Activated CD4-positive, alpha-beta memory T cell treated with anti-CD3 and anti-CD28 coated beads for 36 hours (primary cell): ENCODE measurements at places on chromosomes 7 and 10.
A peak's percentile ranks its signal among the peaks of the same experiment; 100 is the strongest.

GRCh38 chr10:44650691-44651661 lies 260.2 kb upstream of the TMEM72 start:
- no peak for DNase-seq

- no peak for DNase-seq
These were observed 49.8 kb upstream of the PDZD8 start for GRCh38 chr10:117424883-117425649.

DNA sequence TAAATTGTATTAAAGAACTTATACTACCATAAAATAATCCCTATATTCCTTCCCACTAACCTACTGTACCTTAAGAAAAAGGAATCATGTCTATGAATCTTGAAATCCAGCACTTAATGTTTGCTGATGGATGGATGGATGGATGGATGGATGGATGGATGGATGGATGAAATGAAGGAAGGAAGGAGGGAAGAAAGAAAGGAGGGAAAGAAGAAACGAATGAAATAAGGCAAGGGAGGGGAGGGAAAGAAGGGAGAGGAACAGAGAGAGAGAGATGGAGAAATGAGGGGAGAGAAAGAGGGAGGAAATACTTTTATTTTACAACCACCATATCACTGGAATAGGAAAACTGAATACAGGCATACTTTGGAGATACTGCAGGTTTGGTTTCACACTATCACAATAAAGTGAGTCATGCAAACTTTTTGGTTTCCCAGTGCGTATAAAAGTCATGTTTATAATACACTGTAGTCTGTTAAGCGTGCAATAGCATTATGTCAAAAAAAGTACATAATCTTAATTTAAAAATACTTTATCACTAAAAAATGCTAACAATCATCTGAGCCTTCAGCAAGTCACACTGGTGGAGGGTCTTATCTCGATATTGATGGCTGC lies 219.8 kb downstream of the CHCHD3 start:
- no peak for DNase-seq

GRCh38 chr10:29845166-29845565 lies 210.4 kb upstream of the SVIL start:
- DNase-seq = no peak

DNA sequence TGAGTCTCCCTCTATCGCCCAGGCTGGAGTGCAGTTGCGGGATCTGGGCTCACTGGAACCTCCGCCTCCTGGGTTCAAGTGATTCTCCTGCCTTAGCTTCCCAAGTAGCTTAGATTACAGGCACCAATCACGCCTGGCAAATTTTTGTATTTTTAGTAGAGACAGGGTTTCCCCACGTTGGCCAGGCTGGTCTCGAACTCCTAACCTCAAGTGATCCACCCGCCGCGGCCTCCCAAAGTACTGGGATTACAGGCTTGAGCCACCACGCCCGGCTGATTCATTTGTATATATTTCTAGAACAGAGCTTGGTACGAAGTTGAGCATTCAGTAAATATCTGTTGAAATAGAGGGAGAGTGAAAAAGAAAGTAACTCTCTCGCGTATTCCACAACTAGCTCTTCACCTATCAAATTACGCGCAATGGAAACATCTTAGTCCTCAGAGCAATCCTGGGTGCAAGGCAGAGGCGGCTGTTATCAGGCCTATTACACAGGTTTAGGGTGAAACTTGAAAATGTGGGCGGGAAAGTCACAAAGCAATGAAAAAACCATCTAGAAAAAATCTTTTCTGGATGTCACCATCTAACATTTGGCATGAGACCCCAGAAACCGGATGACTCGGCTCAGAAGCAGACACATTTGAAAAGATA lies 707 bp upstream of the GHITM start:
- peak; percentile 86 for DNase-seq

DNA sequence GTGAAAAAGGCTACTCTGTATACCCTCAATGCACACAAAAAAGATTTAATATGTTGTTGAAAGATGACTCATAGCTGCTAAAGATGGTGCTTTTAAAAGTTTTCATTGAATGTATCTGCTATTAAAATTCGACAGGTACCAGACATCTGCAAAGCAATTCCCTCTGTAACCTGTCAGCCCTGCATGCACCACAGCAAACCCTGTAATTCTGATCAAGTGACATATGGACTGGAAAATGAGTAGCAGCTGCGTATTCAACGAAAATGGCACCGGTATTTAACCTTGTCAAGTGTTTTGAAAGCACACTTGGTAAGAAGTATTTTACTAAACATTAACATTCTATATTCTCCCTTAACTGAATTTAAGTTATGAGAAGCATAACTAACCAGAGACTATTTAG lies 58.2 kb upstream of the PTPRN2 start:
- DNase-seq = no peak

DNA sequence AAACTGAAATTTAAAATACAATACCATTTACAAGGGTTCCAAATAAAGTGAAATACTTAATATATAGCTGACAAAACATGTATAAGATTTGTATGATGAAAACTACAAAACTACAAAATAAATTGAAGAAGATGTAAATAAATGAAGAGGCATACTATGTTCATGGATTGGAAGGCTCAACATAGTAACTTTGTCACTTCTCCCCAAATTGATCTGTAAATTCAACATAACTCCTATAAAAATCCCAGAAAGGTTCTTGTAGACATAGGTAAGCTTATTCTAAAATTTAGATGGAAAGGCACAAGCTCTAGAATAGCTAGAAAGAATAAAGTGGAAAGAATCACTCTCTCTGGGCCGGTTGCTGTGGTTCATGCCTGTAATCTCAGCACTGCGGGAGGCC lies 24.2 kb upstream of the NFKB2 start:
- DNase-seq = no peak

DNA sequence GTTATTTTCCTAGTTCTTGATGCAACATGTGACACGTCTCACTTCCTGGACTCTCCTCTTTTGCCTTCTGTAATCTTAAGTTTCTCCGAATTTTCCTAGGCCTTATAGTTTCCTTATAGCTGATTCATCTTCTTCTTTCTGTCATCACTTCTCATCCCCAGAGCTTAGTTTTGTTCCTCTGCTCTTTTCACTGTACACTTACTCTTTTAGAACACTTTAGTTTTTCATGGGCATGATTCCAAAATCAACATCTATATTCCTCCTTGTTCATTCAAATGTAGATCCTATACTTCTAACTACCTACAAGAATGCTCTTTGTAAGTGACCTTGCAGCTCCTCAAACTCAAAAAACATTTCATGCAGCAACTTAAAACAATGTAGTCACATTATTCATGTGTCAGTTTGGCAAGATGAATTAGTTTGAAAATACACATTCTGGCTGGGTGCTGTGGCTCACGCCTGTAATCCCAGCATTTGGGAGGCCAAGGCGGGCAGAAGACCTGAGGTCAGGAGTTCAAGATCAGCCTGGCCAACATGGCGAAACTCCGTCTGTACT lies 13.1 kb upstream of the SLC26A3 start:
- DNase-seq = no peak

DNA sequence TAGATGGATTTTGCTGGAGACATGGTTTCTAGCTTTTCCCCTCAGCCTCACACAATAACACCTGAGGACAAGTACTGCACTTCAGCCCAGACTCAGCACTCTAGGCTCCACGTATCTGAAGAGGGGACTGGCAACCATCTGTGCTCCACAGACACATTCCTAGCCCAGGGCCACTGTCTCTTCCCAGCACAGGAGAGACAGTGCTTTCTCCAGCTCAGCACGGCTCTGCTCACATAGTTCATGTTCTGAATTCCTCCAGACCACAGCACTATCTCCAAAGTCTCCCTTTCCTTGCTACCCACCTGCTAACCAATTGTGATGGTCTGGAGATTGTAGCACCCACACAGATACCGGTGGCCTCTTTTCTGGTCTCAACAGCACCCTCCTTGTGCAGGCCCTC lies 114.5 kb downstream of the HTR7 start:
- no peak for DNase-seq

GRCh38 chr10:489330-489729 lies 200.1 kb downstream of the DIP2C start:
- no peak for DNase-seq

- no peak for DNase-seq
These were observed 639.9 kb downstream of the TYW1 start for GRCh38 chr7:67636348-67637022.

DNA sequence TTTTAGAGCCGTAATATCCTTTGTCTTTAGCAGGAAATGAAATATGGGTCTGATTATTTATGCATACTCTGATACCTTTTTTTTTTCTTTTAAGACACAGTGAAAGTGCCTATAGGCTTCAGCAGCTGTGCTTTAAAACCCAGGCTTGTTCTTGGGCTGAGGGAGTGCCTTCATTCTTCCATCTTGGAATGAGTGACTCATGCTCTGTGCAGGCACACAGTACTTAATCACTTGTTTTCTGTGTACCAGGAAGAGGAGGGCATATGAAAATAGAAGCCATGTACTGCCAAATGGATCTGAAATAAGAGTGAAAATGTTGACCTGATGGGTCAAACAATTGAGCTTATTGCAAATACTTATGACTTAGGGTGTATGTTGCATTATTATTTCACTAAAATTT lies 12.0 kb downstream of the INPP5F start:
- peak; percentile 33 for DNase-seq

- no peak for DNase-seq
These were observed 49.7 kb downstream of the BZW2 start for GRCh38 chr7:16695621-16696237.

- no peak for DNase-seq
These were observed 2.2 kb downstream of the MRPS17 start for GRCh38 chr7:55953707-55954475.

DNA sequence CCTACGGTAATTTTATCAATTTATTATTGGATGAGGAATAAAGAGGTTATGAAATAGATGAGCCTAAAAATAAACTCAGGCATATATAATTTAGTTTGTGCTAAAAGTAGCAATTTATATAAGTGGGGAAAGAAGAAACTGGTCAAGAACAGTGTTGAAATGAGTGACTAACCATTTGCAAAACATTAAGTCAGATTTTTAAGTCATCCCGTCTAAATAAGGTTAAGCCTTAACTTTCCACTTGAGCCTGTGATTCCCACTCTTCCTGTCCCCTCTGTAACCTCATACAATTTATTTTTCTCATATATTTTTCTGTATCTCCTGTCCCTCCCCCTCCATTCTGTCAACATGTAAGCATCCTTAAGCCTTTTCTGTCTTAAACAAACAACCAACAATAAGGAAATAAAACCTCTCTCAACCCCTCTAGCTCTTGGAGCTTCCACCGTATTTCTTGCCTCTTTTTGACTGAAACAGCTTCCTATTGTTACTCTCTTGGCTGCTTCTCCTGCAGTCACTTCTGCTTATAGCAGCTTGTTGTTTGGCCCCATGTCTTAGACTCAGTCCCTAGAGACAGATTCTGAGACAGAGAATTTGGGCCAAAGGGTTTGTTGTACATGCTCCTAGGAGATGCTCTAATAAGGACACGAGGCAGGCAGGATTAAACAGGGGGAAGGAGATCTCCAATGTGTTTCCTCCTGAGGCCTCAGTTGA lies 109.7 kb downstream of the GNAI1 start:
- no peak for DNase-seq

- DNase-seq = peak; percentile 74
These were observed 139.4 kb downstream of the EPC1 start for GRCh38 chr10:32207544-32207943.

DNA sequence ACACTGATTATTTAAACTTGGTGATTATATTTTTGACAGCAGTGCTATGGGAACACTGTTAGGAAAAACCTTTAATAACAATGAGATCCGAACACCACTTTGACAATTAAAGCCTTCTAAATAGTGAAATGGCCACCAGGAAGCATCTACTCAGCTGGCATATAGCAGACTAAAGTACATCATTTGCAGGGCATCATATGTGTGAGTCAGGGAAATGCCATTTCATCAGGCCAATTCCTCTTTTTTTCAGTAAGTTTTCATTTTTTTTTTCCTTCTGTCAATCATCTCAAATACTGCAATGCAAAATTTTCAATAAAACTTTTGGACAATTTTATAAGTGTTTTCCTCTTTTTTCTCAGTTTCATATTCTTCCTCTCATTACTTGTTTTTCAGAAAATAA lies 521.4 kb upstream of the SEMA3D start:
- DNase-seq = no peak

DNA sequence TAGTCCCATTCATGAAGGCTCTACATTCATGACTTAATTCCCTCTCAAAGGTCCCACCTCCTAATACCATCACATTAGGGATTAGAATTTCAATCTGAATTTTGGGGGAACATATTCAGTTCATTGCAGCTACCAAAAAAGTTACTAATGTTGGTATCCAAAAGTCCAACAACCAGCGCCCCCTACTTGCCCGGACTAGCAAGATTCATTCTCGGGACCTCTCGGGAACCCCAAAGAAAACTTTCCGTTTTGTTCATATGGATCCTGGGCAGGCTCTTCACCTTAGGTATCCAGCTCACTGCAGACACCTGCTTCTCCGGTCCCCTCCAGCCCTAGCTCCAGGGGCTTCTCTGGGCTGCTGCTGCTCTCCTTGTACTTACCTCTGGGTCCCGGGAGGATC lies 8.9 kb upstream of the GRK5 start:
- peak; percentile 65 for DNase-seq

GRCh38 chr7:131845573-131846314 lies 289.3 kb upstream of the PODXL start:
- DNase-seq = no peak

GRCh38 chr7:44665531-44666213 lies 59.2 kb downstream of the OGDH start:
- DNase-seq = no peak

DNA sequence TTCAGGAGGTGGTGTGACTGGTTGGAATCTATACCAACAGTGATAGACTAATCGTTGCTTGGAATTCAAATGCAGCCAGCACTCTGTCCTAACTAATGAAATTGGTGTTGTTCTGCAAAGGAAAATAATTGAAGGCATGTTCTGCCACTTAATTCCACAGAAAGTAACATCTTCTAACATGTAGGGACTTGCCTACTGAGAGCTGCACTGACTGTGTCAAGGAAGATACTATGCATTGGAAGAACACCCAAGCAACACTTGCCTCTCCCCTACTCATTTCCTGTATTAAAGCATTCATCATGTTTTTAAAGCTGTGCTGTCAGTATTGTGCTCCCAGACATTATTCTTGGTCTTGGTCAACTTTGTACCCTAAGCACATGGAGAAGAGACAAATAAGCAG lies 2.7 kb upstream of the CYP3A7 start:
- DNase-seq = no peak

DNA sequence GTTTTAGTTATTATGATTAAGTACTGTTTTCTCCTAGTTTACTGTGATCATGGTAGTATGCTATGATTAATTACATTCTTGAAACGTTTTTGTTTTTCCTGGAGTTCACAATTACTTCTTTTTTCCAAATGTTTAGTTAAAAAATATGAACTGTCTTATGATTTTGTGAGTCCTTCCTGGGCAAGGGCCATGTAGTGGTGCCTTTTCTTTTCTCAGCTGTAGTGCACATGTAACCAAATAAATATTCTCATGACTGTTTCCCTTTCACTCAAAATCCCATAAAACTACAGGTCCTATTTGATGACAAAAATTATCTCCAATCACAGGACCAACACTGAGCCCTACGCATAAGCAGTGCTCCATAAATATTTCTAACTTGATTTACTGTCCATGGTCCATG lies 118.9 kb upstream of the EGR2 start:
- no peak for DNase-seq
